ENCODE measurements at places on chromosomes 7 and 10. TPM values are rescaled to one million over a fixed set of nuclear protein-coding genes. Genes with fewer than 3 reads are reported as not detected.

The C10orf67 gene
- not detected for total RNA-seq

The NUDT1 gene
- 18.0 TPM for total RNA-seq

The TACC2 gene
- 28.5 TPM for total RNA-seq

The GDF2 gene
- not detected for total RNA-seq

The TMEM26 gene
- 19.0 TPM for total RNA-seq

The RNF32 gene
- total RNA-seq: 1.3 TPM

The TMEM273 gene
- 29.8 TPM for total RNA-seq

The CPA5 gene
- total RNA-seq: not detected

The IFIT1B gene
- total RNA-seq: not detected

The INA gene
- total RNA-seq: not detected

The ETV1 gene
- 3.2 TPM for total RNA-seq

The ELN gene
- 31.8 TPM for total RNA-seq

The BLNK gene
- total RNA-seq: 13.4 TPM

The CLRN3 gene
- total RNA-seq: 0.98 TPM

The OGDHL gene
- not detected for total RNA-seq

The DDX56 gene
- total RNA-seq: 61.9 TPM

The SFMBT2 gene
- total RNA-seq: 32.8 TPM

The PGAM2 gene
- total RNA-seq: 0.73 TPM

The CAV1 gene
- 154 TPM for total RNA-seq

The RADIL gene
- total RNA-seq: 8.5 TPM

The MEOX2 gene
- total RNA-seq: 19.7 TPM

The EN2 gene
- 0.33 TPM for total RNA-seq

The SLC13A1 gene
- not detected for total RNA-seq

The SEMA3A gene
- 2.9 TPM for total RNA-seq

The EPO gene
- total RNA-seq: not detected

The ZNF727 gene
- 19.0 TPM for total RNA-seq

The ZCWPW1 gene
- 12.6 TPM for total RNA-seq

The GFRA1 gene
- total RNA-seq: 153 TPM

The STEAP2 gene
- total RNA-seq: 22.1 TPM

The PKD2L1 gene
- total RNA-seq: not detected

The ATP6V0A4 gene
- not detected for total RNA-seq

The WDR86 gene
- total RNA-seq: 61.5 TPM

The NDUFB2 gene
- 149 TPM for total RNA-seq

The SORCS1 gene
- 2.9 TPM for total RNA-seq

The TAC1 gene
- 5.9 TPM for total RNA-seq

The POMZP3 gene
- total RNA-seq: 3.4 TPM

The ZNF277 gene
- total RNA-seq: 30.8 TPM

The CCDC3 gene
- total RNA-seq: 8.2 TPM
